ENCODE measurements at places on chromosomes 2 and 18.

- DNase-seq, result no peak
Measured at GRCh38 chr2:37037771-37038170, 46.4 kb downstream of the HEATR5B start.

DNA sequence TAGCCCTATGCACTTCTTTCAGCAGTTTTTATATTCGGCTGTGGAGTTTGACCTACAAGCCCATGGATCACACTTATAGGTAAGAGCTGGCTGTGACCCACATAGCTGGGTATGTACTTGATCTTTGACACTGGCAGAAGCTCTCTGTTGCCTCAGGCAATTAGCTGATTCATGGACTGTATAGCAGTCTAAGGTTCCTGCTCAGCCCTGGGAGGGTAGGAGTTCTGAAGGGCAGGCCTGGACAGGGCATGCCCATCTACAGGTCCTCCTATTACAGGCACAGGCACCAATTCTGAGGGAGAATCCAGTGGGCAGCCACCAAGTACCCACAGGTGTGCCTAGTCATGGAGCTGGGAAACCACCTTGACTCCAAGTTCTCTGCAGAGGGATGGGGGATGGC, 301.8 kb upstream of the GALNT5 start:
- no peak for DNase-seq

DNA sequence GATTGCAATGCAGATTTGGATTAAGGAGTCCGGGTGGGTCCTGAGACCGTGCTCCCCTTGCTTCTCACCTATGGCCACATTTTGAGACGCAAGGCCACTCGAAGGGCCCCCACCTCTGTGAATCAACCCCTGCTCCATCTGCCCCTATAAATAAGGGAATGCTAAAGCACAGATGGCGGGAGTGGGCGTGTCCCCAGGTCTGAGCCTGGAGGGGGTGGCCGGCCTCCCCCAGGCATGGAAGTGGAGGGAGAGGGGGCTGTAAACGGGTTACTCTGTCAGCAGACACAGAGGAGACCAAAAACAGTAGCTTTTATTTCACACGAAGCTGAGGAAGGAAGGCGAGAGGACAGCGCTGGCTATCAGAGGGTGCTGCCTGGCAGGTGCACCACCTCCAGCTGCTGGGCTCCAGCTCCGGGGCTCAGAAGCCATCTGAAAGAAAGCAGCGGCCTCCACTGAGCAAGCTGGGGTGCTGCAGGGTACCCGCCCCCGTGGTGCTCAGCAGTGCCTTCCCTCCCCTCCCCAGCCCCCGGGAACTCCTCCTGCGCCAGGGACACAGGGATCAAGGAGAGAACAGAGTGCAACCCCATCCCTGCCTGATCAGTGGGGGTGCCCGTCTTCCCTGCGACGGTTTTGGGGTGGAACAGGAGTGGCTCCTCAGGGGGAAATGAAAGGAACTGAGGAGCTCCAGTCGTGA, 56.7 kb upstream of the RAB6C start:
- DNase-seq, result no peak

GRCh38 chr2:226354434-226354833, 445.2 kb downstream of the IRS1 start:
- DNase-seq, result no peak
